ENCODE measurements at places on chromosomes 5 and 9.

GRCh38 chr5:137791387-137791786 lies 37.2 kb upstream of the HNRNPA0 start:
- no peak for DNase-seq

GRCh38 chr5:157912621-157913325 lies 53.8 kb upstream of the CLINT1 start:
- no peak for DNase-seq

DNA sequence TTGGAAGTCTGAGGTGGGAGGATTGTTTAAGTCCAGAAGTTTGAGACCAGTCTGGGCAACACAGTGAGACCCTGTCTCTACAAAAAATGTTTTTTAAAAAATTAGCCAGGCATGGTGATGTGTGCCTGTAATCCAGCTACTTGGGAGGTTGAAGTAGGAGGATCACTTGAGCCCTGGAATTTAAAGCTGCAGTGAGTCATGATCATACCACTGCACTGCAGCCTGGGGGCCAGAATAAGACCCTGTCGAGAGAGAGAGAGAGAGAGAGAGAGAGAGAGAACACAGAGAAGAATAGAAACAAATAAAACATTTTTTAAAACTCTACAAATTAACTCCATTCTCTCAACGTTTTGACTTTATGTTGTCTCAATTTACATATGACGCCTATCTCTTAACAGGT lies 111.8 kb downstream of the BARX1 start:
- DNase-seq, result no peak

- no peak for DNase-seq
Measured at GRCh38 chr9:90987566-90987965, 185.9 kb downstream of the SYK start.

- no peak for DNase-seq
Measured at GRCh38 chr9:110405858-110406443, 68.3 kb upstream of the TXNDC8 start.

- DNase-seq, result no peak
Measured at GRCh38 chr9:80952363-80952922, 736.9 kb downstream of the TLE1 start.

GRCh38 chr9:21817176-21817575 lies 14.7 kb downstream of the MTAP start:
- DNase-seq, result no peak

GRCh38 chr9:89426384-89426961 lies 71.4 kb downstream of the SEMA4D start:
- DNase-seq, result no peak

DNA sequence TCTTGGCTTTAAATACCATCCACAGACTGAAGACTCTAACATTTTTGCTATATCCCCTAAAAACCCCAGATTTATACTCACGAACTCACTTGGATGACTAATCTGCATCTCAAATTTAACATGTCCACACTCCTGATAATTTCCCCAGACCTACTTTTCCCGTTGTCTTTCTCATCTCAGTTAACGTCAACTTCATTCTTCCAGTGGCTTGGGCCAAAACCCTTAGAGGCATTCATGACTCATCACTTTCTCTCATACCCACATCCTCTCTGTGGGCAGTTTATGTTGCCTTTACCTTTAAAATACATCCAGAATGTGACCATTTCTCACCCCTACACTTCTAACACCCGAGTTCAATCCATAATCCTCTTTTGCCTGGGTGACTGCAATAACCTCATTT lies 96.7 kb downstream of the EDIL3 start:
- no peak for DNase-seq

DNA sequence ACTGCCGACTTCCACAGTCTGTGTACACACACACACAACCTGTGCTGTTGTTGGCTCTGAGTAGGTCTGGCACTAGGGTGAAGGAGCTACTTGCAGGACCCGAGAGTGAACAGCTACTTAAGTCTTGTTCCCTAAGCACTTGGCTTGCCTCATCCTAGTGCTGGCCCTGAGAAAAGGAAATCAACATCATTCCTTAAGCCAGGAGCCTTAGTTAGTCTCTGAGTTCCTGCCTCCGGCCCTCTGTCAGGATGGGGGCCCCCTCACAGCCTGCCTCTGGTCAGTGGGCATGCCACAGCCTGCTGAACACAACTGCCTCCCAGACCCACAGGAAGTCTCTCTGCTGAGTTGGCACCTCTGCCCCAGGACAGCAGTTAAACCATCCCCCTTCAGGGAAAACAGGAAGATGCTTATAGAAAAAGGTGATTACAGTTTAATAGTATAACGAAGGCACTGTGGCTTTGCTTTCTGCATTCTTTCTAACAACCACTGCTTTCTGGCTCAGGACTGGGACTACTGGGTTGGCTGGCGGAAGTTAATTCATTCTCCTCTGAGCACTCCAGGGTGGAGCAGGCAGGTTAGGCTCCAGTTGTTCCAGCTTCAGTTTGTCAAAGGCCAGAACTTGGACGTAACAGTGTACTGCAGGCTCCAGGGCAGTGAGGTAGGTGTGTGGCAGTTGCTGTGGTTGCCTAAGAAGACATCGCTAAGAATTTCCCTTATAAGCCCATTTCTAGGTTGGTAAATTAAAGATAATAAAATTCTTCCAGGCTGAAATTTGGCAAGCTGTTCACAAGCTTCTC lies 2.8 kb downstream of the MAMDC2 start:
- DNase-seq, result no peak

GRCh38 chr9:89748021-89748670 lies 143.3 kb downstream of the GADD45G start:
- no peak for DNase-seq

GRCh38 chr9:130345897-130346385 lies 80.4 kb downstream of the HMCN2 start:
- no peak for DNase-seq

DNA sequence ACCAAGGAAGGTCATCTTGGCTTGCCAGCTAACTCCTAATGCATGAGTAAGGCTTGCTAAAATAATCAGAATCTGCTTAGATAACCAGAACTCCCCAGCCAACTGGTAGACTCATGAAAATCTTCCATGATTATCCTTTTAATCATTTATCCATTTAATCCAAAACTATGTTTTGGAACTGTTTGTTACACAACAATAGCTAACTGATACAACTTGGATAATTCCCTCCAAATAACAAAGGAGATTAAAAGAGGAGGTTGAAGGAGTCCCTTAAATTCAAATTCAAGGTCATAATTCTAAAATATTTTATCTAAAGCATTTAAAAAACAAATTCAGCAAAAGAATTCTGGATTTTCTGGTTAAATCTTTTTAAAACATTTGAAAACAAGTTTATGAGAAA lies 222.1 kb downstream of the DEPDC1B start:
- DNase-seq, result no peak

DNA sequence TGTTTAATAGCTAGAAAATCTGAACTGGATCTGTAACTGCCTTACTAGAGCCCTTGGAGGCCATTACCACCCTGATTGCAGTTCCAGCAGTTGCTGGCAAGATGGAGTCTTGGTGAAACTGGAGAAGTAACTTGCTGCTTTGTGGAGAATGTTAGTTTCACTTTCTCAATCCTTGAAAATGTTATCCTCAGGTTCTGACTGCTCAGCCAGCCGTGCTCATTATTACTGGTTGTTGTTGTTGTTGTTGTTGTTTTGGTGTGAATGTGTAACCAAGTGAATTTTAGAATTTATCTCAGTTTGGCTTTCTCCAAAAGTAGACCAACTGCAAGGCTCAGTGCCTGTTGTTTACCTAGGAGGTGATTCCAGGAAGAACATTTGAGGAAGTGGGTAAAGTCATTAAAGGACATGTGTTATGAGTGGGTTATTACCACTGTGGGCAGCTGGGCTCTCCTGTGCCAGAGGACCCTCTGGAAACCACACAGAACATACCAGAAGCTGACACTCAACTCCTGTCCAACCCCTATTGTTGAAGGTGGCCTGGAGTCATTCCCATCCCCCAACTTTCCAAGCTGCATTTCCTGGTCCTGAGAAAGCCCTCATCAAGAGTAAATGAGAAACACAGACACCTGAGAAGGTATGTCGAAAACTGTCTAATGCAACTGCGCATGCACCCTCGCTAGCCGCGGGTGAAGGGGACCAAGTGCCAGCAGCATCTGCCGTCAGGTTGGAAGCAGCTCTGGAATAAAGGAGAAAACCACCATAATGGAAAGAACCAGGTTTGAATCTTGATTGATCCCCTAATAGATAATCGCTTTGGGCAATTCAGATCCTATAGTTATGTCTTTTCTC lies 111.6 kb downstream of the CMYA5 start:
- DNase-seq, result no peak

GRCh38 chr9:5712651-5713390 lies 83.9 kb downstream of the RIC1 start:
- DNase-seq, result no peak

GRCh38 chr5:157820593-157821252 lies 38.2 kb downstream of the CLINT1 start:
- no peak for DNase-seq

DNA sequence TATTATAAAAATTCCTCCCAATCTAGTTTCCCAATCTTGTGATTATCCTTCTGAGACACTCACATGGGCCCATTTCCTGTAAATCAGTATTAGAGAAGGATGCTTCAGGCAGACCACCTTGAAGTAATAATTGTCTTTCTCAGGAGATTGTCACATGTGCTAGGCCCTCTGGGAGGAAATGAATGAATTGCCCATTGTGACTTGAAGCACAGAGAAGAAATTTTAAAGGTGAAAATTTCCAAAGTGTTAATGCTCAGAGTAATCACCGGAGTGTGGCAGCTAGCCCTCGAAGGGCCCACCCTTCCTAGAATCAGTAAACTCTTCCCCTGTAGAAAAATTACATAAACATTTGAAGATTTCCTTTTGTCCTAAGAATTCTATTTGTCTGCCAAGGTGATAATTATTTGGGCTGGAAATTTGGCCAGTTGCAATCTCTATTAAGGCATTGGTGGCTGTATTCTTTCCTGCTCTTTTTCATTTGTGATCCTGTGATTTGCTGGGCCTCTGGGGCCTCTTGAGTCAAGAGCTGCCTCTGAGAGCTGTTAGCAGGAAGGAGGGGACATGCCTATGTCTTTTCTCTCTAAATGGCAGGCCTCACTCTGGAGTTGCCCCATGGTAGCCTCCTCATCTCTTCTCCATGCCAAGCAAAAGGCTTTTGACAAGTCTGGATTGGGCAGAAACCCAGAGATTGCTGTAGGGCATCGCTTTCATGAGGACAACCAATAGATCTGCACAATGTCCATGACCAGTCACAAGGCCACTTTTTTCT lies 371.5 kb upstream of the ACTBL2 start:
- no peak for DNase-seq

DNA sequence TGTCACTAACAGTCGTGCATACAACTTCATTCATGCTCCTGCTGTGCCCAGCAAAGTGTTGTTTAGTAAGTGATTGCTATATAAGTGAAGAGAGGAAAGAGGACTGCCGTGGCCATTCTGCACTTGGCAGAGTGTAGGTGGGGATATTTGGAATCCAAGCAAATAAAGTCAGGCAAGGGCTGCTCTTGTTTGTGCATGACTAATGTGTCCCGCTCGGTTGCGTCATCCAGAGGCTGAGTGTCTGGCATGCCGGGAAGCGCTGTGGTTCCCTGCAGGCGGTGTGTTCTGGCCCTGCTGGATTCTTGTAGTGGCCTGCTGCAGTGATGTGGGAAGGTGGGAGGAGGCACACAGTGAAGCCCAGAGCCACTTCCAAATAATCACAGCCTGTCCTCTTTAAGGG lies 136.9 kb upstream of the ANKH start:
- DNase-seq, result peak; percentile 20

DNA sequence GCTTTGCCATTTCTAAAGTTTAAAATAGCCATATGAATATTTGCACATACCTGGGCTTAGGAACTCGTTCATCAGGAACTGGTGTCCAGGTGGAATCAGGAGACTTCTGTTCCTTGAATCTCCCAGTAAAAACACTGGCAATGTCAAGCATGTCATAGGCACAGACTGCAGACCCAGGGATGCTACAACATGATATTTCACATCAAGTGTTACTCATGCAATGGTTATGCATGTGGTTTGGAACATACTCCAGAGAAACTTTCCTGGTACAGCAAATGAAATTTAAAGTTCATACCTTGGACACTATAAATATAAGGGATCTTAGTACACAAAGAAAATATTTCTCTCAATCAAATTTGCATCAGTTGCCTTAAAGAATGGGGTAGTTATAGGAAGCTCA lies 92.2 kb downstream of the SEMA6A start:
- no peak for DNase-seq

GRCh38 chr5:92704590-92704989 lies 876.4 kb downstream of the NR2F1-AS1 start:
- no peak for DNase-seq

- no peak for DNase-seq
Measured at GRCh38 chr5:126410623-126411022, 12.6 kb upstream of the GRAMD2B start.

GRCh38 chr9:122767817-122768216 lies 20.9 kb upstream of the OR5C1 start:
- no peak for DNase-seq

GRCh38 chr9:11338130-11338529 lies 725.3 kb upstream of the PTPRD start:
- DNase-seq, result no peak

- peak; percentile 36 for DNase-seq
Measured at GRCh38 chr5:148808864-148809642, 17.4 kb upstream of the ADRB2 start.

GRCh38 chr5:143605403-143606005 lies 202.0 kb upstream of the NR3C1 start:
- no peak for DNase-seq

DNA sequence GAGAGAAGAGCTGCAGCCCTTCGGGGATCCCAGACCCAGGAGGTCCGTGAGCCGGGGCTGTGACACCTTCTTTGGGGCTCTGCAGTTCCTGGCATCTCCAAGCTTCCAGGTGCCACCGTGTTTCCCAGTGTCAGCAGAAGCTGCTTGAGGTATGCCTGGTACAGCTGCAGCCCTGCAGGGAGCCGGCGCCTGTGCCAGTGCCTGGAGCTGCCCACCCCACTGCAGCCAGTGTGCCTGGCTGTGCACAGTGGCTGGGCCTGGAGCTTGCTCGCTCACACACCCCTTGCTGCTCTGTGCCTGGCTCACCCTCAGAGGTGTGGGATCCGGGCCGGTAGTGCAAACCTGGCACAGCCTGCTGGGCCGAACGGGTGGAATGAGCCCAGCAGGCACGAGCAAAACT lies 65.5 kb downstream of the NACC2 start:
- DNase-seq, result no peak

DNA sequence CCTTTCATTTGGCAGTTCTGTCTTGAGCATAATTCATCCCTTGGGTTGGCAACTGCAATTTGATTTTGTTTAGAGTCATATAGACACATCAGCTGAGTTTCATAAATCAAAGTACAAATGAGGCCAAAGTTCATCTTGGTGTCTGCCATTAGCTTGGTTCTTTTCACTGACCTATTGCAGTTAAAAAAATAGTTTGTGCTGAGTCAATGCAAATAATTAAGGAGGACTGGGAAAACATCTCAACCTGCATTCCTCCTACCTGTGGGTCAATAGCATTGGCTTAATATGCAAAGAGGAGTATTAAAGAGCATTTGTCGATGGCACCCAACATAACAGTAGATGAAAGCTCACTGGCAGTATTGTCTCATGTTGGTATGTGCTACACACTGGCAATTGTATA lies 1.6 kb downstream of the PKD2L2 start:
- DNase-seq, result no peak

GRCh38 chr5:5813441-5813840 lies 391.0 kb downstream of the ICE1 start:
- DNase-seq, result no peak

GRCh38 chr9:113274474-113275156 lies 757 bp downstream of the CDC26 start:
- no peak for DNase-seq

All from C1 segment of cervical spinal cord (tissue), 14 donors.